ENCODE measurements at places on chromosomes 13 and 19.

DNA sequence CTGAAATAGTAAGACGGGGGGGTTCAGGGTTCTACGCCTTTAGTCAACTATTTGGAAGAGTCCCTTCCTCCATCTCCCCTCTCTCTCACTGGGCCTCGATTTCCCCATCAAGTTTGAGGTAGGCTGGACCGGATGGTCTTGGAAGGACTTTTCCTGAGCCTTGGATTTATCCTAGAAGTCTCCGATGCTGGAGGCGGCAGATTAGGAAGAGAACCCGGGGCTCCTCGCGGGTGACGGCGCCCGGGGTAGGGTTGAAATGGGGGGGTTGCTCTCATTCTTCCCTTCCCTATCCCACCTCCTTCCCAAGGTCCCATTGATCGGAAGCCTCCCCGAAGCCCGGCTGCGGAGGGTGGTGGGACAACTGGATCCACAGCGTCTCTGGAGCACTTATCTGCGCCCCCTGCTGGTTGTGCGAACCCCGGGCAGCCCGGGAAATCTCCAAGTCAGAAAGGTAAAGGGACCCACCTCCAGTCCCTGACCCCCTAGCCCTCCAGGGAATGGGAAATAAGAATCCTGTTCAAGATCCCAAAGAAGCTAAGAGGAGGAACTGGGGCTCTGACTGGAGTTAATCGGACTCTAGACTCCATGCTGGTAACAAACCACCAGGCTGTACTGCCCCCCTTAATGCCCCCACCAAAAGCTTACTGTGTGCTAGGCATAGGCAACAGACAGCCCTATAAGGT, 781 bp downstream of the QPCTL start:
- DNase-seq: peak; percentile 81

GRCh38 chr19:53792721-53793433, 31.2 kb downstream of the NLRP12 start:
- DNase-seq: peak; percentile 81

DNA sequence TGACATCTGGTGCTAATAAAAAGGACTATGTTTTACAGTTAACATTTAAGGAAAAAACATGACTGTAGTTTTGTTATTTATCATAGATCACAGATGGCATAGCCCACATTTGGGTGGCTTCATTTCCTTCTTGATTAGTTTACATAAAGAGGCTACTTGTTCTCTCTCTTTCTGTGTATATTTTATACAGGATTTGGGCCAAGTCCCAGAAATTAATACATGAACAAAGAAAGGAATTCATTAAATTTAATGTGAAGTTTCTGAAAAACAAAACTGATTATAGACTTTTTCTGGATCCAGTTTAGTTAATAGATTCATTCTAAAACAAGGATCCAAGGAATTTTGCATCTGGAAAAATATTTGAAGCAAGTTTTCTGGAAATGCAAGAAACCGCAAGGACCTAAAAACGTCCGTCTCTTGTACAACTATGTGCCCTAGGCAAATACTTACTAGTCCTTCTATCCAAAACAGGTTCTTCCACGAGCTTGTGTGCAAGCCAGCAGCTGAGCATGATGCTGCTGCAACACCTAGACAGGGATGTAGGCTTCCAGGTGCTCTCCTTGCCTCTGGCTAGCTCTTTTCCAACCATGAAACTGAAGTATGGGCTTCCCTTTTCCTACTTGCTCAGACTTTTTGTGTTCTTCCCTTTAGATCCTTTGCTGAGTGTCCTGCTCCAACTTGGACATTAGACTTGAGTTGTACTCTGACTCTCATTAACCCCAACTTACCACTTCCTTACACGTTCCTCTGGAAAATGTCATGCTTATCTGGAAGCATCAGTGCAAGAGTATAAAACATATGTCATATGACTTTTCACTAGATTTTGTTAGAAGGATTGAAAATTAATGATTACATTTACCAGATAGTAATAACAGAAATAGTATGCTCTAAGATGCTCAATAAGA, 161.5 kb upstream of the STARD13 start:
- DNase-seq: no peak

GRCh38 chr19:56538761-56539263, at the start of gene ZFP28:
Gene ZFP28 (plus strand): TSS chr19:56538948. CDS start chr19:56539019, 71 bp downstream.
- DNase-seq: no peak

GRCh38 chr13:47826471-47826870, 174.6 kb downstream of the SUCLA2 start:
- DNase-seq: no peak

GRCh38 chr19:16118489-16119033, 6.9 kb downstream of the RAB8A start:
- DNase-seq: peak; percentile 96

- DNase-seq: no peak
These were observed 268.2 kb downstream of the SHISA2 start for GRCh38 chr13:25783601-25784024.

- no peak for DNase-seq
These were observed 42.6 kb upstream of the GRTP1 start for GRCh38 chr13:113406321-113407102.

- DNase-seq: no peak
These were observed 148.4 kb downstream of the AKAP11 start for GRCh38 chr13:42420304-42420703.

DNA sequence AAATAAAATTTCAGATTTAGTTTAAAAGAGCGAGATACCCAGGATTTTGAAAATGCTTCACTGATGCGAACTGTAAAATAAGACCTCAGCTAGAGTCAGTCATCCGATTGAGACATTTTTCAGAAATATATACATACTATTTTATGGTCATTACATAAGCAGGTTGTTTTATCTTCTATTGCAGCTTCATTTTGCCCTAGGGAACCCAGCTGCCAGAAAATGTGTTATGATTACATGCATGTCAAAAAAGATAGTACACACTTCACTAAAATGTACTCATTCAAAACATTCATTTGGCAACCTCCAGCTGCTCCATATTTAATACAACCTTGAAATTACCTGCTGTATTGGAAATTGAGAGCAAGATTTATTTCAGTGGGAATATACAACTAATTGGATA, 483.8 kb upstream of the SLITRK6 start:
- DNase-seq: no peak

DNA sequence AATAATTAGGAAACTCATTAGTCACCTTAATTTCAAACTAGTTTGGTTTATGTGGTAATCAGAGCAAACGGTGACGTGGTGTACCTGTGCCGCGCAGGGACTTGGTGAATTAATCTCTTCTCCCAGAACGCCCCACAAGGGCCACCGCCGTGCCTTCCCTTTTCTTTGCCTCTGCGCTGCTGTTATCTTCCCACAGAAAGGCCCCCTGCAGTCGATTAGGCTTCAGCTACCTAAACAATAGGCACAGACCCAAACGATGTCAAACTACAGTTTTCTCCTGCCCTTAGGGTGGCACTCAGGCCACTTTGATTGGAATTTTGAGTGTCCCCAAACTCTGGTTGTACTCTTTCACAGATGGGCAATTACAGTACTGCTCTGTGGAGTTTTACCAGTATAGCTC, 115.5 kb downstream of the GGACT start:
- no peak for DNase-seq

DNA sequence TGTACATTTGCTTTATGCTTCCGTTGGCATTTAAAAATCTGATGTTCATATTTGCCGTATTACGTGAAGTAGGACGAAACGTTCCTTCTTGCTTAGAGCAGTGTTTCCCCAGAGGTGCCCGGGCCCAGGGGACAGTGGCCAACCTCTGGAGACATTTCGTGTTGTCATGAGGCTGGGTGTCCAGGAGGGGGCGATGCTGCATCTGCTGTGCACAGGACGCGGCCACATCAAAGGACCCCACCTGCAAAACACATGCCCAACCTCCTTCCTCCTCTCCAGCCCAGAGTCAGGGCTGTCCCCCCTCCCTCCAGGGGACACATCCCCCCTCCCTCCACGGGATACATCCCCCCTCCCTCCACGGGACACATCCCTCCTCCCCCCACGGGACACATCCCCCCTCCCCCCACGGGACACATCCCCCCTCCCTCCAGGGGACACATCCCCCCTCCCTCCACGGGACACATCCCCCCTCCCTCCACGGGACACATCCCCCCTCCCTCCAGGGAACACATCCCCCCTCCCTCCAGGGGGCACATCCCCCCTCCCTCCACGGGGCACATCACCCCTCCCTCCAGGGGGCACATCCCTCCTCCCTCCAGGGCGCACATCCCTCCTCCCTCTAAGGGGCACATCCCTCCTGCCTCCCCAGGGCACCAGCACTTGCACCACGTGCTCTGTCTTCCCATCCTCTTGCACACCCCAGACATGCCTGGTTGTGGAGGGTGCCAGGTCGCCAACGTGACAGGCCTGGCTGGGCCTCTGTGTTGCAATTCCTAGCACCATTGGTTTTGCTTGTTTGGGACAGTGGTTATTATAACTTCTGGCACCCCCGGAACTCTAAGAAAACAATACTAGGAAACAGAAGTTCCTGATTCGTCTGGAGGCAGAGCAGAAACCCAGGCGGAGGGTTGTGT, 46.7 kb downstream of the GAS6 start:
- peak; percentile 83 for DNase-seq

DNA sequence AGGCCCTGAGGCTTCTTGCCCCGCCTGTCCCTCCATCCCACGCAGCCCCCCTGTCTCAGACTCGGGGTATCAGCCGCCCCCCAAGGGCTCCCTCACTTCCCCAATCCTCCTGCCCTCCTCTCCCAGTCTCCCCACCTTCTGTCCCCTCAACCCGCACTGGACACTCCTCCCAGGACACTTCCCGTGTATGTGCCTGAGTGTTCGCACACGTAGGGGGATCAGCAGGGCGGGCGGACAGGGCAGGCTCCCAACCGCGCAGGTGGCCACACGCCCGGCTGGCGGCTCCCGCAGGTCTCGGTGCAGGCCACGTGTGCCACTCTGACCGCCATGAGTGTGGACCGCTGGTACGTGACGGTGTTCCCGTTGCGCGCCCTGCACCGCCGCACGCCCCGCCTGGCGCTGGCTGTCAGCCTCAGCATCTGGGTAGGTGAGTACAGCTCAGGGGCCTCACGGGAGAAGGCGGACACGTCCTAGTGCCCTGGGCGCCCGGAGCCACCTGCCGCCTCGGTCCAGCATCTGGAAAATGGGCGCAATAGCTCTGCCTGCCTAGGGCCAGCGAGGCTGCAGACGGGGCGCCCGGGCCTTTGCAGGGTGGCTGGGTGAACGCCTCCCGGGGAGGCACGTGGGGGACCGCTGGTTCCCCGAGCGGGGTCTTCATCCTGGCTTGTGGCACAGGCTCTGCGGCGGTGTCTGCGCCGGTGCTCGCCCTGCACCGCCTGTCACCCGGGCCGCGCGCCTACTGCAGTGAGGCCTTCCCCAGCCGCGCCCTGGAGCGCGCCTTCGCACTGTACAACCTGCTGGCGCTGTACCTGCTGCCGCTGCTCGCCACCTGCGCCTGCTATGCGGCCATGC, 2.3 kb downstream of the KISS1R start:
- no peak for DNase-seq

- no peak for DNase-seq
These were observed 625 bp downstream of the ZNF709 start for GRCh38 chr19:12484011-12484370.

GRCh38 chr13:102763741-102764140, 9.8 kb downstream of the TEX30 start:
- no peak for DNase-seq

GRCh38 chr19:38726284-38726673, 18.0 kb downstream of the CAPN12 start:
- no peak for DNase-seq

DNA sequence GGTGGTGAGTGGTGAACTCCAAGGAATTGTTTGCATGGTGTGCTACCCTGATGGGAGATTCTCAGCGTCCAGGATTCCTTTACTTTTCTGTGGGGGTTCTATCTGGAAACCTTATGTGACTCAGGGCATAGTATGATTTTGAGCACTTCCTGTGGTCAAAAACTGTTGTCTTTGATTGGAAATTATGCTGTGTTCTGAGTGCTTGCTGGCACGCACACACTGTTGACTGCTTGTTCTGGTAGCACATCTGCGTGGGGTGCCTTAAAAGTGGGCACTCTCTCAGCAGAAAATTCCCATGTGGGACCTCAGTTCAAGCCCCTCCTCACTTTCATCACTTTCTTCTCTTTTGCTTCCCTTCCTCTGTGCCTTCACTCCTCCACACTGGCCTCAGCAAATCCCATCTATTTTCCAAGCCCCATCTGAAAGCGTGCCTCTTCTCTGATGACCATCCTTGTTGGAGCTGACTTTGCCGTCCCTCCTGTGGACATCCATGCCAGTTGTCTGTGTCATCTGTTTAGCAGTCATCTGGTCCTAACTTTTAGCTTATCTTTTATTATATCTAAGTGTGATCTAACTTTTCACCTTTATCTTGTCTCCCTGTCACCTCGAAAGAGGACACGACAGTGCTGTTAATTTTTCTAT, 56.4 kb upstream of the NPAS1 start:
- DNase-seq: no peak

GRCh38 chr13:108851660-108852059, 222.2 kb downstream of the MYO16 start:
- no peak for DNase-seq

DNA sequence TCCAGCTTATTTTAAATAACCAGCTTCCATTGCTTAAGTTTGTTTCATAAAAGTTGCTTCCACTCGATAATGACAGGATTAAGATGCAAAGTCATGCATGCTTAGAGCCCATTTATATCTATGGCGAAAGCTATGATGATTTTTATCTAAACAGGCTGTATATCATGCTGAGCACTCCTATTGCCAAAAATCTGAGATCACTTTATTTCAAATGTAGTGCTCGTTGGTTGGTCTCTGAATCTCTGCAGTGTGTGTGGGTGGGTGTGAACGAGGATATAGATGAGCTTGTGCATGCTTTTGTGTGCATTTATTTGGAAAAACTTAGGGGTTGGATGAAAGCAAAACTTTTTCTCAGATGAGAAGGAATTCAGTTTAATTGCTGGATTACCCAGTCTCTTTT, 27.0 kb upstream of the ARGLU1 start:
- DNase-seq: no peak

- no peak for DNase-seq
These were observed 1404.5 kb upstream of the SPRY2 start for GRCh38 chr13:81745391-81745790.

DNA sequence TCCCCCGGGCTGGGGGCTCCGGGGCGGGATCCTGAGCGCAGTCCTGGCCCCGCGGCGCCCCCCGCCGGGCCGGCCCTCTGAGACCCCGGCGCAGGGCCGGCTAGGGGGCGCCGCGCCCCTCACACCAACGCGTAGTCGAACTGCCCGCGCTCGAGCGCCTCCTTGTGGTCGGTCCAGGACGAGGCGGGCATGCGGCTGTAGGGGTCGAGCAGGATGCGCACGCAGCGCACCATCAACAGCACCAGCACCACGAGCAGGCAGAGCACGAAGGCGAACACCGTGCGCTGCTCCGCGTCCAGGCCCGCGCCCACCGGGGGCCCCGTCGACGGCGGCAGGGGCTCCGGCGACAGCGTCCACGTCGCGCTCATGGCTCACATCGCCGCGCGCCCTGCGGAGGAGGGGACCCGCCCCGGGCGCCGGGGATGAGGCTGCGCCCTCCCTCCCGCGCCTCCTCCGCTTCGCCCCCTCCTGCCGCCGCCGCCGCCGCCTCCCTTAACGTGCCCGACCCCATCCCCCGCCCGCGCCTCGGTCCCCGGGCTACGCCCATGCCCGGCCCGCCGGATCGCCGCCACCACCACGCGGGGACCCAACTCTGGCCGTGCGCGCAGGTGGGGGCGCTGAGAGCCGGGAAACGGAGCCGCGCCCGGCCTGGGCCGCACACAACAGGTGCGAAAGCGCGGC, 624 bp downstream of the CTXN1 start:
- DNase-seq: peak; percentile 89

- no peak for DNase-seq
These were observed 1.5 kb downstream of the SIN3B start for GRCh38 chr19:16830679-16831078.
